NCI-H510A treated with DMSO at 0.1 percent for 48 hours (cell line): ENCODE measurements at places on chromosomes 7 and 10.

GRCh38 chr7:152847386-152847908 is 87.9 kb downstream of the ACTR3B start:
- no peak for DNase-seq

DNA sequence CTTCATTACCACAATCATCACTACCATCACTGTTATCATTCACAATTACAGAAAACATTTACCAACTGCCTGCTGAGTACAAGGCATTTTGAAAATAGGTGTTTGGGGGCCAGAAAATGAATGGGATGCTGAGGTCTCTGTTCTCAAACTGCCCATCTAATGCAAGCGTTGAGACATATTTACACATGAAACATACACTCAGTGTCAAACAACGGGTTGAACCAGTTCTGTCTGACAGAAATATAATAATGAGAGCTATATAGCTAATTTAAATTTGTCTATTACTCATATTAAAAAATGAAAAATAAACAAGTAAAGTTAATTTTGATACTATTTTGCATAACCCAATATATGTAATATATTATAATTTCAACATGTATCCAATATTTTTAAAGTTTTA is 303.1 kb downstream of the KCNMA1 start:
- DNase-seq: peak; percentile 32

DNA sequence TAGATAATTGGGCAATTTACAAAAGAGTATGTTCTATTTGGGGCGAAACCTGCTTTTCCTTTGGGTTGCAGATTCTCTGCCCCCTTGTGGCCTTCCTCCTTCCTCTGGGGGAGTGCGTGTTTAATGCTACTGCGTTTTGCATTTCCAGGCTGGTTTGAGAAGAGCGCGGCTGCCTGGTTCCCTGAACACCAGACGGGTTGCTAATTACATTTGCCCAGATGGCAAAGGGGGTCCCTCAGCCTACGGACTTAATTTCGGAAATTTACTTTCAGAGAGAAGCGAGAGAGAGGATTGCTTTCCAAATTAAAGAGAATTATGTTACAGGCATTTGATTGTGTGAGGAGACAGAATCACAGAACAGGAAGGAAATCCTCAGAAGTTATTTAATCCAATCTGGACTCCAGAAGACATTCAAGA is 91.9 kb upstream of the JAZF1 start:
- no peak for DNase-seq

- DNase-seq: no peak
Measured at GRCh38 chr7:29955799-29956486, 33.7 kb downstream of the SCRN1 start.

DNA sequence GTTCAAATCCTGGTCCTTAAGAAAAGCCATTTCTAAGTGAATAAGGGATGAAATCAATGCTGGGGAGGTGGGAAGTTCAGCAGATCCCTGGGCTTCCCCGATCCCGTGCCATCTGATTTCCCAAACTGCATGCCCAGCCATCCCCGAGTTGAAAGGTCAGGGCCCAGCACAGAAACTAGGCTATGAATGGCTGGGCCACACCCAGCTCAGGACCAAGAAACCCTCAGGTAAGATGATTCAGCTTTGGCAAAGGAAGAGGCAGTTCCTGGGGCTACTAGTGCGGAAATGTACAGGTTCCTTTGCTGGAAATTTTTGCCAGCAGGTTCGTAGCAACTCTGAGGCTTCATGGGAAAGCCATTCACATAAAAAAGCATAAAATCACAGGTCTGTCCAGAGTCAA is 182.7 kb downstream of the FAM107B start:
- DNase-seq: no peak

GRCh38 chr10:72830625-72831024 is 62.9 kb upstream of the OIT3 start:
- DNase-seq: no peak

DNA sequence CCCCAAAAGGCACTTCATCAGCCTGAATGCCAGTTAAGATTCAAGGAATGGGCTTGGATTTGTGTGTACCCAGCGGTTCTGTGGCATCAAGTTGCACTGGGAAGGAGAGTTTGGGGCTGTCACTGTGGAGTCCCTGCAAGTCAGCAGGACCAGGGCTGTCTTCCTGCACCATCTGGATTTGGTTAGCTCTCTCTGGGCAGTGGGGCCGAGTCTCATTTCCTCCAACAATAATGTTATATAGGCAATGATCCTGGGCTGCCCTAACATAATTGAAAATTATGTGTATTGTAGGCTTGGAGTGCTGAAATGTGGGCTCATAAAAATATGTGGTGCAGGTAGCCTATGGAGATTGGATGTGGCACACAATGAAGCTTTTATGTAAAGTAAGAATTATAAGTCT is 87.2 kb downstream of the TCF7L2 start:
- DNase-seq: no peak

DNA sequence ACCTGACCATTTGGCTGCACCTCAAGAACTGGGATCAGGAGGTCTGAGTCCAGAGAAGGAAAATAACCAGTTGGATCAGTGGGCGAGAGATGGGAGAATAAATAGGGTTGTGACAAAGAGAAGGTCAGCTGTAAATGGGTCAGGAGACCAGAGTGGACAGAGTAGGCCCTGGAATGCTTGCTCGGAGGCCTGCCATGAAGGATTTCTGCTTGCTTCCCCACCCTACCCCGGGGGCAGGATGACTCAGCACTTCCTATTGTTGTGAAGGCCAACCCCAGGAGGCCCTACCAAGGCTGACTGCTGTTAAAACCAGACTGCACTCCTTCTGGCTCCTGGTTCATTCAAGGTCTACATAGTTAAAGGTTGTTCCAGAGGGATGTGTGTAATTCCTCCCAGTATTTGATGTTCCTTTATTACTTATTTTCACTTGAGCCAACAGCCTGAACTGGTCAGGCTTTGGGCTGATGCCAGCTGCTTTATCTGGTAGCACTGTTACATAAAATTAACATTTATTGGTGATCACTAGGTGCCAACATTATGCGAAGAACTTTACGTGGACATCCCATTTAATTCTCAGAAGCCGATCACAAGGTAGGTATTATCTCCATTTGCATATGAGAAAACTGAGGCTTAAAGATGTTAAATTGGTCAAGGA is 27.3 kb upstream of the IFRD1 start:
- peak; percentile 9 for DNase-seq

- DNase-seq: no peak
Measured at GRCh38 chr10:94038024-94038423, 44.3 kb downstream of the PLCE1 start.

DNA sequence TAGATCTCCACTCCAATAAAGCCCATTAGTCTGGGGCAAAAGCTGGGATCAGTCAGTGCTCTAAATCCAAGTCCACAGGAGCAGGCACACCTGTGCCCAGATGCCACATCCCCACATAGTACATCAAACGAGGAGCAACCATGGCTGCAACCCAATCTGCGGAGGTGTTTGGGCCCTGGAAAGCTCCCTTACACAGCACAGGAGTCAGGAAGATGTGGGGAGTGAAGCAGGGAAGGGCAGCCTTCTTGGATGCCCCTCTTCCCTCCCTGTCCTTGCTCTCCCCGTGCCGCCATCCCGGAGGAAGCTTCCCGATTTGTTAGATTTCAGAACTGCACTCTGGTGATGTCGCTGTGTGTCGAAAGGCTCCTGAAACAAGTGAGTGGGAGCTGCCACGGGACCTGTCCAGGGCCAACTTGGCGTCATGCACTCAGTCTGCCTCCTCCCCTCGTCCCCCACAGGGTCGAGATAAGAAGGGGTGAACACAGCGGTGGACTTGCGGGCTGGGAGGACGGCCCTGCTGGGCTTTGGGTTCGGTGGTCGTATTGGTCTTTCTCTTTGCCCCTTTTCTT is 230.6 kb upstream of the GRB10 start:
- DNase-seq: no peak

DNA sequence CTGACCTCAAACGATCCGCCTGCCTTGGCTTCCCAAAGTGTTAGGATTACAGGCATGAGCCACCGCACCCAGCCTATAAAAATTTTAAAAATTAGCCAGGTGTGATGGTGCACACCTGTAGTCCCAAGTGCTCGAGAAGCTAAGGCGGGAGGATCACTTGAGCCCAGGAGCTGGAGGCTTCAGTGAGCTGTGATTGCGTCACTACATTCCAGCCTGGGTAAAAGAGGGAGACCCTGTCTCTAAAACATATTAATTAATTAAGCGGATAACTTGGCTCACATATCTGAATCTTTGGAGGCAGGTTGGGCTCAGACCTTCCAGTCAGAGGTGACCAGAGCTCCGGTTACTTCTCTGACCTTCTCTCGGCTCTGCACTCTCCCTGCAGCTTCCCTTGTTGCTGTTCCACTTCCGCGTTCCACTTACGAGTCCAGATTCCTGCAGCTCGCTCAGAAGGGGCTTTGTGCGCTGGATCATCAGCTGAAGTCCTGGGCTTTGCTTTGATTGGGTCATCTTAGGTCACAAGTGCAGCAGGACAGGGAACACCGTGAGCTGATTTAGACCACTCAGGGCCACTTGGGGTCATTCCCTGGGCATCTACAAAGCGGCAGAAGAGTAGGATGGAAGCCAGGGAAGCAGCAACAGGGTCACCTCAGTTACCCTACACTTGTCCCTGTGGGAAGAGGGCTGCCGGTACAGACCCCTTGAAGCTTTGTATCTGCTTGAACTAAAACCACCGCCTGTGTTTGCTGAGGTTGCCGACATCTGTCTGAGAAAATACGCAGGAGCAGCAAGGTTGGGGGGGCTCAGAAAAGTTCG is 2.0 kb upstream of the ARPC1B start:
- DNase-seq: no peak

- DNase-seq: no peak
Measured at GRCh38 chr7:91767820-91768219, 112.7 kb downstream of the MTERF1 start.

GRCh38 chr10:91420868-91421267 is 10.7 kb downstream of the HECTD2 start:
- DNase-seq: no peak

DNA sequence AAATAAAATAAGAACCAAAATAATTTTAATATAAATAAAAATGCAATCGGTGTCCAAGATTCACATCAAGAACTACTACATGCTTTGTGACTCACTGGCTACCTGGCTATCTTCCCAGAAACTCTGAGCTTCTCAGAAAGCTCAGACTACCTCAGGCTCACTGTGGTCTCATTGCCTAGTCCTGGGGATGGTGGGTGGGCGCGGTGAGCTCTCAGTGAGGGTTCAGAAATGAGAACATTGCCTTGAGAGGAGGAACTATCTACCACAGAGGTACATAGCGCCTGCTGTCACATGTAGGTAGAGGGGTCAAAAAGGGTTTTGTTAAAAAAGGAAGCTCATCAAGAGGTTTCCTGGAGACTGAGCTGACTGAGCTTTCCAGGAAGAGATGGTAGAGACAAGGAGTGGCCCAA is 108.0 kb downstream of the WDFY4 start:
- no peak for DNase-seq

DNA sequence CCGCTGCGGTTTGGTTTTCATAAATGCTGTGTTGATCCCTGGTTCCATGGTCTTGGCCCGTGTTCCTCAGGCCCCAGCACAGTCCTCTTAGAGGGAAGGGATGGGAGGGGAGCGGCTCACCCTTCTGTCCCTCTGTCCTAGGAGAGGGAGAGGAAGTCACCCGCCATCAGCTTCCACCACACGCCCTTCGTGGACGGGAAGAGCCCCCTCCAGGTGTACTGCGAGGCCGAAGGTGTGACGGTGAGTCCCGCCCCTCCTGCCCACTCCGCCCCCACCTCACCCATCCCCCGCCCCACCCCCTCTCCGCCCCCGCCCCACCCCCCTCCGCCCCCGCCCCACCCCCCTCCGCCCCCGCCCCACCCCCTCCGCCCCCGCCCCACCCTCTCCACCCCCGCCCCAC is 37.5 kb upstream of the DPYSL4 start:
- DNase-seq: no peak

DNA sequence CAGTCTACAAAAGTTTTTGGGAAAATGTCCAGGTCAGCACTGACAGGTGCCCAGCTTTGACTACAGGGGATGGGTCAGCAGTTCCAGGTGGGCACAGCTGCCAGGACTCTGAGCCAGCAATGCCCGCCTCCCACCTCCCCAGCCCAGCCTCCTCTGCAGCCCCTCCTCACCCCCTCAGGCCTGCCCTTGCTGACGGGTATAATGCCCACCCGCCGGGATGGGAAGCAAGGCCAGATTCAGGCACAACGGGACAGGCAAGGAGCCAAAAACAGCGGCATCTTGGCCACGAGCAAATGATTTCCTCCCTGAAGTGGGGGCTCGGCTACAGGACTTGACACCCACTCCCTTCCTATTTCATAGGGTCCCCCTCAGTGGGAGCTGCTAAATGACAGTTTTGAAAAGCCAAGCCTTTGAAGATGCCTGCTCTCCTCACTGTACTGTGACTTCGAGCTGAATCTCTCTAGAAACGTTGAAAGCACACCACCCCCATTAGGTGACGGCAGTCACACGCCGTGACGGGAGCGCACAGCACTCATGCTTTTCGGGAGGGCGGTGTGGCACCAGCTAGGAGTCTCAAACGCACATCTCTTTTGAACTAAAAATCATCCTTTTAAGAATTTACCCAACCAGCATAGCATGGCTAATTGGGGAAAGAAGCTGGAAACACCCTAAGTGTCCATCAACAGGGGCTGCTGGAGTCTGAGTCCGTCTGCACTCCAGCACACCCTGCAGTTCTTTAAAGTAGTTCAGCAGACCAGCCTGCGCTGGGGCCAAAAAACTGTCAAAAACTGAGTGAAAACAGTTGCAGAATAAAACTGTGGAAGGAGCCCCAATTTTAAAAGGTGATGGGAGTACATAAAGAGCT is 29.6 kb downstream of the MAD1L1 start:
- no peak for DNase-seq

GRCh38 chr7:72025381-72025960 is 386.7 kb downstream of the CALN1 start:
- DNase-seq: no peak

DNA sequence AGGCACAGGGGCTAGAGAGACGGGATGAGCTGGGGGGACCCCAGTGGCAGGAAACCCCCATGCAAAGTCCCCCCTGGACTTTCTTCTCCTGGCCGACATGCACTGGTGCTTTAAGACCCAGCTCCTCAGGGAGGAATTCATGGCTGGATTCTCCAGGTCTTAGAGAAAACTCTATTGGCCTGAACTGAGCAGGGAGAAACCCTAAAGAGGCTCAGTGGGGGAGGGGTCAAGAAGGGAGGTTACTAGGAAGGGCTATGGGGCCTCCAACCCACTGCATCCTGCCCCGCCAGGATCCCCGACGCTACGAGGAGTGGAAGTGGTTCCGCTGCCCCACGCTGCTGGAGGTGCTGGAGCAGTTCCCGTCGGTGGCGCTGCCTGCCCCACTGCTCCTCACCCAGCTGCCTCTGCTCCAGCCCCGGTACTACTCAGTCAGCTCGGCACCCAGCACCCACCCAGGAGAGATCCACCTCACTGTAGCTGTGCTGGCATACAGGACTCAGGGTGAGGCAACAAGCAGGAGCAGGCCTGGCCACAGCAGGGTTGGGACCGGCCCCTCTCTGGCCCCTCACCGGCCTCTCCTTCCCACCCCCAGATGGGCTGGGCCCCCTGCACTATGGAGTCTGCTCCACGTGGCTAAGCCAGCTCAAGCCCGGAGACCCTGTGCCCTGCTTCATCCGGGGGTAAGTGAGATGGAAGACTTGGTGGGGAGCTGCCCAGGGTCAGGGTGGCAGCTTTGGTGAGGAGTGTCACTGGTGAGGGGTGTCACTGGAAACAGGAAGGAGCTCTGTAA is 13.8 kb downstream of the ATG9B start:
- no peak for DNase-seq
